Suprapubic skin (tissue), 4 donors: ENCODE measurements at places on chromosomes 16 and 17.

- no peak for DNase-seq
These were observed 145.6 kb downstream of the AATF start for GRCh38 chr17:37094391-37094790.

DNA sequence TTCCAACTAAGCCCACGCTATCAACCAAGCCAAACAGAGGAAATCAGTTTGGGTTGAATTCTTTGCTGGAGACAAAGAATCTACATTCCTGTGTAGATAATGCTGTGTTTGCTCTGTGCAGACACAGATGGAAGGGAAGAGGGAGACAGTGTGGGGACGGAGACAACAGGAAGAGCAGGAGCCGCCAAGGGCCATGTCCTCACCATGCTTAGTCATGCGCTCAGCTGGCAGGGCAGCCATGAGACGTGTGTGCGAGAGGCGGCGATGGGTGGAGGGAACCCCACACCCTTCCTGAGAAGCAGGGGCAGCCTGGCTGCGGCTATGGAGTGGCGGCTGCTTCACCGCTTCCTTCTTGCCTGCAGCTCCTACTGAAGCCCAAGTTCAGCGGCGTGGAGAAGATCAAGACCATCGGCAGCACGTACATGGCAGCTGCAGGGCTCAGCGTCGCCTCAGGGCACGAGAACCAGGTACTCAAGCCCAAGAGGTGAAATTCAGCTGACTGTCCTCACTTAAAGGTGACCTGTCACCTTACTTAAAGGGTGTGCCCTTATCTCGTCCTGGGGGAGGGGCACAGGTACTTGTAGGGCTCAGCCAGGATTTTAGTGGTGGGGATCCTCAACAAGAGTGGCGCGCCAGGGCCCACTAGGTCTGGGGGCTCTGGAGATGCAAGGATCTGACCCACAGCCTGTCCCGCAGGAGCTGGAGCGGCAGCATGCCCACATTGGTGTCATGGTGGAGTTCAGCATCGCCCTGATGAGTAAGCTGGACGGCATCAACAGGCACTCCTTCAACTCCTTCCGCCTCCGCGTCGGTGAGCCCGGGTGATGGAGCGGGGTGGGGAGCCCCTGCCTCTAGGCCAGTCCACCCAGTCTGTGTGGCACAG, 47.5 kb downstream of the ADCY7 start:
- peak; percentile 84 for DNase-seq

DNA sequence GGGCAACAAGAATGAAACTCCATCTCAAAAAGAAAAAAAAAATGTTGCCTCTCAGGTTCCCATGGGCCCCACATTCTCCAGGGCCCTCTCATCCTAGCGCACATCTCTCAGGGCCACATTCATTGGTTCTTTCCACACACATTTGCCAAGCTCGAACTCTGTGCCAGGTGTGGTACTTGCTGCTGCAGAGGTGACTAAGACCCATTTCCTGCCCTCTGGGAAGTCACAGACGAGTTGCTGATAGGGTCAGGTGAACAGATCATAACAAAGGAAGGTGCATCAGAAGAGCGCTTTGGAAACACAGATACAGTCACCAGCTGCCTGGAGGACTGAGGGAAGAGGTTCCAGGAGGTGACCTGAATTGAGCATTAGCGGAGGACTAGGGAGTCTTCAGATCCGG, 1.0 kb downstream of the GSDMA start:
- no peak for DNase-seq

DNA sequence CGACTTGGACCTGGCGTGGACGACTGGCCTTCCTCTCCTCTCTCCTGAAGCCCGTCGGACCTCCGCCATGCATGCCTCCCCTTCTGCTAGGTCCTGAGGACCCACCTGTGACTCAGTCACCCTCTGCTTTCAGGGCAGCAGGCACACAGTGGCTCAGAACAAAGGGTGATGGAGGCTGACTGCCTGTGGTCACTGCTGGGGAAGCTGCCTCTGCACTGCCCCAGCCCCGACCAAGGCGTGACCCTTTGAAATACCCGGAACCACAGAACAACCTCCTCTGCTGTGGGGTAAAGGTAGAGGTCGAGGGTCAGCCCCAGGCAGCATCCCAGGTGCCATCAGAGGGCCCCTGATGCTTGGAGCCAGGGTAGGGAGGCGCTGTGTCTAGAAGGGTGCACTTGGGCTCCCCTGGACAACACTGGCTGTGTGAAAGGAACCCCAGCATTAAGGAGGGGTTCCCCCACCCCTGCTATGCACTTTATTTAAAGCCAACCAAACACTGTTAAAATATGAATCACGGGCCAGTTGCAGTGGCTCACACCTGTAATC, 12.5 kb upstream of the SLC4A1 start:
- DNase-seq: no peak

DNA sequence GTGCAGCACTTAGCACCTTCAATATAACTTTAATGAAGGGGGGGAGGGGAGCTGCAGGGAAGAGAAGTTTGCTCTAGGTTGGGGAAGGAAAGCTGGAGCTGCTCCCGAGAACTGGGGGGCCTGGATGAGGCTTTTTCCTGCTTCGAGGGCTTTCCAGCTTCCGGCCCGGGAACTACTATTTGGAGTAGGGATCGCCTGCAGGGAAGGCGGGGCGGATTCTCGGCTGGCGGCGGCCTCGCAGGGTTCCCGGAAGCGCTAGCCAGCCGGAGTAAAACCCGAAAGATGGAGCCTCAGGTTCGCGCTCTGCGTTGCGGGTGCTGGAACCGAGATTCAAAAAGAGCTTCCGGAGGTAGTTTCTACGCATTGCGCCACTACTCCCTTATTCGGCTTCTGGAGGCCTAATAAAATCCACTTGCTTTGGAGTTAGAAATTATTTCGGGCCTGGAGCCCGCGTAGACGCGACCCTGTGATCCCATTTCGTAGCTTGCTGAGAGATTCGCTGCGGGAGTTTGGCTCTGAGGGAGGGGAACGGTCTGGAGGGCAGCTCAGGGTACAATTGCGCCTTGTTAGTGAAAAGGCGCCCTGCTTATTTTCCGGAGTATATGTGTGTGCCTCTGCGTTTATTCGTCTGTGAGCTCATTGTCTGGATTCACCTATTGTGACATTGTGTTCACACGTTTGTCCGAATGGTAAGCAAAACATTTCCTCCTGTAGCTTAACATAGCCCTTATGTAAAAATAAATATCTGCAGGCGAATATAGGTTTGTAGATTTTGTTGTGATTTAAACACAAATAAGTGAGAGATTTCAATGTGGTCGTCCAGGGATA, 652 bp downstream of the PRAC2 start:
- DNase-seq: no peak

- DNase-seq: no peak
These were observed 66.9 kb downstream of the CHD9 start for GRCh38 chr16:53121661-53122060.

DNA sequence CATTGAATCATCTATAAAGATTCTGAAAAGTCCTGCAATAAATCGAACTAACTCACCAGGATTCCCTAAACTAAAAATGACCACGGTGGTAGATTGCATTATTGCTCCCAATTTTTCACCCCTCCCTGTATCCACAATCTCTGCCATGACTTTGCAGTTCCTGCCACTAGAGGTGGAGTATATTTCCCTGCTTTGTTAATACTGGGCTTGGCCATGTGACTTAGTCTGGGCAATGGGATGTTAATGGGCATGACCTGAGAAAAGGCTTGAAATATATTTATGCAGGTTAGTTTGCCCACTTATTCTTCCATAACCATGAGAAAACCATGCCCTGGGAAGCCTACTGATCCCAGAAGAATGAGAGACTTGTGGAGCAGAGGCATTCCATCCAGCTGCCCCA, 59.1 kb downstream of the NOG start:
- no peak for DNase-seq

DNA sequence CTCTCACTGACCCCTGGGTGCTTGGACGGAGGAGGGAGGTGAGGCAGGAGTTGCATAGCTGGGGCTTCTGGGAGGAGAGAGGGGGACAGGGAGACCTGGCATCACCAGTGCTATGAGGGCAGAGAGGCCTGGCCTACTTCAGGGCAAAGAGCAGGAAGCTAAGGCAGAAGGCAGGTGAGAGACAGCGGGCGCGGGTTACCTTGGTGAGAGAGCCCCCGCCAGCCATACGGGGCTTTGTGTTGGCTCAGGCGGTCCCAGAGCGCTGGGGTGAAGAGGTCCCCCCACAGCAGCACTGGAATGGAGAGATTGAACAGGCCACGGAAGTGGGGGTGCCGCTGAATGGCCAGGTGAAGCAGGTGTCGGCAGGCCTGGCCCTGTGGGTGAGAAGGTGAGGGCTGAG, 11.5 kb downstream of the ST6GALNAC2 start:
- DNase-seq: no peak

- DNase-seq: no peak
These were observed 72.0 kb upstream of the ZNF750 start for GRCh38 chr17:82911822-82912221.

GRCh38 chr17:44230140-44230539, 10.7 kb upstream of the UBTF start:
- no peak for DNase-seq

DNA sequence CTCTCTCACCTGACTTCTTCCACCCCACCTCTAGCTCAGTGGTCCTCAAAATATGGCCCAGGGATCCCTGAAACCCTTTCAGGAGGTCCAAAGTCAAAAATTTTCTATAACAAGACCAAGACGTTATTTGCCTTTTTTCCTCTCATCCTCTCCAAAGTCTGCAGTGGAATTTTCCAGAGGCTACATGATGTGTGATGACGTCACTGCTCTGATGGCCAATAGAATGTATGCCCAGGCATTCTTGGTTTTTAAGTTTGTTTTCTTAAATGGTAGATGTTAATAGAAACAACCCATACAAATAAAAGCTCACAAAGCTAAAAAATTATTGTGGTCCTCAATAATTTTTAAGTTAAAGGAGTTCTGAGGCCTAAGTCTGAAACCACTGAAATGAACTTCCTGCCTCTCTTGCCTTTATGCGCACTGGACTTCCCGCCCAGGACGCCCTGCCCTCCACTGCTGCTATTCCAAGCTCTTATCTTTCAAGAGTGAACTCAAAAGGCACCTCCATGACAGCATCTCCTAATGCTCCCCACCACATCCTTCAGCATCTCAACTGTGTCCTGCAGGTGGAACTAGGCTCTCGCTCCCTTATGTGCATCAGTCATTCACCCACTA, 13.5 kb downstream of the UBE2O start:
- DNase-seq: no peak

GRCh38 chr17:81173762-81174155, 7.7 kb upstream of the AATK start:
- no peak for DNase-seq

- peak; percentile 78 for DNase-seq
These were observed 17.7 kb downstream of the CARD14 start for GRCh38 chr17:80187515-80187941.

- no peak for DNase-seq
These were observed 29.2 kb downstream of the ASPA start for GRCh38 chr17:3505008-3505407.

GRCh38 chr17:75779250-75779986, 5.2 kb upstream of the UNK start:
- peak; percentile 98 for DNase-seq

- no peak for DNase-seq
These were observed 40.7 kb upstream of the SLC6A2 start for GRCh38 chr16:55615071-55615470.

- DNase-seq: no peak
These were observed 15.7 kb downstream of the CRLF3 start for GRCh38 chr17:30808785-30809286.

DNA sequence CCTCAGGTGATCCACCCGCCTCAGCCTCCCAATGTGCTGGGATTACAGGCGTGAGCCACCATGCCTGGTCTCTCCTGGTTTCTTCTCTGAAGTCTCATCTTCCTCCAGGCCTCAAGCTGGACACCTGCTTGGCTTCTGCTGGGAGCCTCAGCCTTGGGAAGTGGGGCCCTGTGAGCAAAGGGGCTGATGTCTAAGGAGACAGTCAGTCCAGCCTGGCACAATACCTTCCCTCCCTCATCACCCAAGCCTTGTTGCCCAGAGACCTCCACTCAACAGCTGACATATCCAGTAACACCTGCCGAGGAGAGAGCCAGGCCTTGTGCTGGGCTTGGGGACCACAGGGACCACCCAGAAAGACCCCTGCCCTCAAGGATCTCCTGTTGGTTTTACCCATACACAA, 251.6 kb downstream of the GSG1L start:
- peak; percentile 48 for DNase-seq

- DNase-seq: no peak
These were observed 13.3 kb upstream of the PAFAH1B1 start for GRCh38 chr17:2580151-2580550.

DNA sequence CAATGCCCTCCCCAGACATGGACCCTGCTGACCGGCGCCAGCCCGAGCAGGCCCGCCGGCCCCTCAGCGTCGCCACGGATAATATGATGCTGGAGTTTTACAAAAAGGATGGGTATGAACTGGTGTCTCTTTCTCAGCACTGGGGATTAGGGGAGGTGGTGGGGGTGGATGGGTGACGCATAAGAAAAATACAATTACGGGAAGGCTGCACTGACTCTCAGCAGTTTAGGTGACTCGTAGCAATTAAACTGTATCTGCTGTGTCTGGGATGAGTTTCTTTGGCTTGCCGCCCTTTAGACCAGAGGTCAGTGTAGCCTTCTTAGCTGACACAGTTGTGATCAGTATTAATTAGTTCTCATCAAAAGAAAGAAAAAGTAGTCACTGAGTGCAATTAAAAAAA, 59.0 kb downstream of the ELAC2 start:
- DNase-seq: no peak

DNA sequence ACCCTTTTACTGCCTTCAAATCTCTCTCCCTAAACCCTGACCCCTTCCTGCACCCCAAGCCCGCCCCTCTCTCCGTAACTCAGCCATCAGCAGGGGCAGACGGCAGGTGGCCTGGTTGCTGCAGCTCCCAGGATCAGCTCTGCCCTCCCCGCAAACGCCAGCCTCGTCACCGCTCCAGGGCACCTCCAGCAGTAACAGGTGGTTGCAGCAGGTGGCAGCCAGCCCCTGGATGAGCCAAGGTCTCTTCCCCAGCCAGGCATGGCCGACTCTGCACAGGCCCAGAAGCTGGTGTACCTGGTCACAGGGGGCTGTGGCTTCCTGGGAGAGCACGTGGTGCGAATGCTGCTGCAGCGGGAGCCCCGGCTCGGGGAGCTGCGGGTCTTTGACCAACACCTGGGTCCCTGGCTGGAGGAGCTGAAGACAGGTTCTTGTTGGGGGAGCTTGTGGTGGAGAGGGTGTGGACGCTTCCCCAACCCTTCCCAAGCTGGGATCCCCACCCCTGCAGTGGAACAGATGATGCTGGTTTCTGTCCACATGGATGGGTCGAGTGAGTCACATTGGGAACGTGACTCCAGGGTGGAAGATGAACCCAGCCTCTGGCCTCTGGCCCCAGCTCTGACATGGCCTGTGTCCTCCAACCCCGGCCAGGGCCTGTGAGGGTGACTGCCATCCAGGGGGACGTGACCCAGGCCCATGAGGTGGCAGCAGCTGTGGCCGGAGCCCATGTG, 558 bp downstream of the HSD3B7 start:
- no peak for DNase-seq

- no peak for DNase-seq
These were observed 82.7 kb downstream of the PGS1 start for GRCh38 chr17:78460951-78461798.
